ENCODE measurements at places on chromosomes 12 and 14.

- DNase-seq = no peak
These were observed 1330.1 kb upstream of the USP15 start for GRCh38 chr12:60930151-60930550.

DNA sequence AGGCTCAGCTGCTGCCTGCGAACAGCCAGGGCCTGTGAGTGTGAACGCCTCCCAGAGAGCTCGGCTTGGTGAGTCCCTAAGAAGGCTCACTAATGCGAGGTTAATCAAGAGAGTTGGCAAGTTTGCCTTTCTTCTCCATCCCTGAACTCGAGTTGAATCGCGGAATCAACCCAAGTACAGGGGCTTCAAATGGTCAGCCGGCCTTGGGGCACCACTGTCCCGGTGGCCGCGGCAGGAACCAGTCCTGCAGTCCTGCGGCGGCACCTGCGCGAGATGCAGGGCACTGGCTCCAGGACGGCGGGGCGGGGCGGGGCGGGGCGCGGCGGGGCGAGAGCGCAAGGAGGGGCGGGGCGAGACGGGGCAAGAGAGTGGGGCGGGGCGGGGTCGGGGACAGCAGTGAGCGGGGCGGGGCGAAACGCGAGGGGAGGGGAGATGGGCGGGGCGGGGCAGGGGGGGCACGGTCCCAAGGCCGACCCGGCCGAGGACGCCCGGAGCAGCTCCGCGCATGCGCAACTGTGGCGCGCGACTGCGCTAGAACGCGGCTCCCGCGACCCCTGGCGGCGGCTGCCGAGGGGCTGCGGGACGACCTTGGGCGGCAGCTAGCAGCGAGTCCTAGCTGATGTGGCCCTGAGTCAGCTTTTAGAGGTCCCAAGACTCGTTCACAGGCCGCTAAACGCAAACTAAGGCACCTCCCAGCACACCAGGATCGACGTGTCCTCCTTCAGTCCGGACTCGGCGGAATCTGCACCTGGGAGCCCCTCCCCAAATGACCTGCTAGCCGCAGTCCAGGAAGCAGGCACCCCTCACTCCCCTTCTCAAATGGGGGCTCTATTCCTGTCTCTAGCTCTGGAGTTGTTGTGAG, 58.0 kb downstream of the TTC7B start:
- peak; percentile 93 for DNase-seq

GRCh38 chr14:102537981-102538601, 28.5 kb upstream of the ANKRD9 start:
- DNase-seq = no peak

DNA sequence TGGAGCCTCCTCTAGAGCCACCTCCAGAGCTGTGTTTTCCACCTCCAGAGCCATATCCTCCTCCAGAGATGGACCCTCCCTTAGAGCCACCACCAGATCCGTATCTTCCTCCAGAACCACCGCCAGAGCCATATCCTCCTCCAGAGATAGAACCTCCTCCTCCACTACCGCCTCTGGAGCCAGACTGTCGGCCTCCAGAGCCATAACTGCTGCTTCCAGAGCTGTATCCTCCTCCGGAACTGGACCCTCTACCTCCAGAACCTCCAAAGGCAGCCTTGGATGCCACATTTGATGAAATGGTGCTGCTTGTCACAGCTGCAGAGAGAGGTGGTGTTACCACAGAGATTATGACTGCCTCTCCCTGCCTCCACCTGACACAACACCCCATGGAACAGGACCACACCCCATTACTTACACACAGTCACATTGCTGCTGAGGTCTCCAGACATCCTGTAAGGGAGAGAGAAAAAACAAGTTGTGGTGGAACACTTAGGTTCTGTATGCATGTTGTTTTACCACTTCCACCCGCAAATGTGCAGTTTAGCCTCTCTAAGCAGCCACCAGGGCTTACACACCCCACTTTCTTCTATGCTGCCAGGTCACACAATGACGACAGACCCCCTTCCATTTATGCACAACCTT, 6.8 kb downstream of the KRT2 start:
- DNase-seq = peak; percentile 8

- DNase-seq = no peak
These were observed 274.1 kb downstream of the PCNX1 start for GRCh38 chr14:71181215-71182003.

DNA sequence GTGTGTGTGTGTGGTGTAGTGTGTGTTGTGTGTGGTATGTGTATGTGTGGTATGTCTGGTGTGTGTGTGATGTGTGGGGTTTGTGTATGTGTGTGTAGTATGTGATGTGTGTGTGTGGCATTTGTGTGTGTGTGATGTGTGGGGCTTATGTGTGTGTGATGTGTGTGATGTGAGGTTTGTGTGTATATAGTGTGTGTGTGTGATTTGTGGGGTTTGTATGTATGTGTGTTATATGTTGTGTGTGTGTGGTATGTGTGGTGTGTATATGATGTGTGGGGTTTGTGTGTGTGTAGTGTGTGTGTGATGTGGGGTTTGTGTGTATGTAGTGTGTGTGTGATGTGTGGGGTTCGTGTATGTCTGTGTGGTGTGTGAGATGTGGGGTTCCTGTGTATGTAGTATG, 9.4 kb downstream of the GALNT16 start:
- DNase-seq = no peak

GRCh38 chr14:21043974-21044618, 1.9 kb downstream of the RNASE7 start:
- DNase-seq = no peak

- DNase-seq = no peak
These were observed 1.2 kb upstream of the TRIM9 start for GRCh38 chr14:51095854-51096823.

DNA sequence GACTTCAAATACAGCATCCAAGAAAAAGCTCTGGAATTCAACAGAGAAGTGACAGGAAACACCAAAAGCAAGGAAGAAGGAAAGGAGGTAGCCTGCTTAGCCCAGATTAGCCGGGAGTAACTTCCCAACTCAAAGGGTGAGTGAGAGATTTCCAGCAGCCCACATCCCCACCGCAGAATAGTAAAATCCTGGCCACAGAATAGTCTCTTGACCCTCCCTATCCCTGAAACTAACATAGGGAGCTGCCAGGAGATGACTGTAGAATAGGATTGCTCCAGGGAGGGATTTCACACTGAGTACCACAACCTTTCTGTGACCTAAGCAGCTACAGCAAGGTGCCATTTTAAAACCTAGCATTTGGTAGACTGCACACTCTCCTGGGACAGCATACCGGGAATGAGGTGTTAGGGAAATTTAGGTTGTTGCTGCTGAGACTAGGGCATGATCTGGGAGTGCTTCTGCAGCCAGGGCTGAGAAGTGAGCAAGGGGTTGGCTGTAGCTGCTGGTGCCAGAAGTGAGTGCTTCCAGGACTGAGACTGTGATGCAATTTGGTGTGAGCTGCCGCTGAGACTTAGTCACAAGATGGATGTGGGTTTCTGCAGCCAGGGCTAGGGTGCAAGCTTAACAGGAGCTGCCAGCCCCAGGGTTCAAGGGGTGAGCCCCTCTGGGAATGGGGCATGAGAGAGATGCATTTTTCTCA, 66.0 kb downstream of the TMTC3 start:
- no peak for DNase-seq

DNA sequence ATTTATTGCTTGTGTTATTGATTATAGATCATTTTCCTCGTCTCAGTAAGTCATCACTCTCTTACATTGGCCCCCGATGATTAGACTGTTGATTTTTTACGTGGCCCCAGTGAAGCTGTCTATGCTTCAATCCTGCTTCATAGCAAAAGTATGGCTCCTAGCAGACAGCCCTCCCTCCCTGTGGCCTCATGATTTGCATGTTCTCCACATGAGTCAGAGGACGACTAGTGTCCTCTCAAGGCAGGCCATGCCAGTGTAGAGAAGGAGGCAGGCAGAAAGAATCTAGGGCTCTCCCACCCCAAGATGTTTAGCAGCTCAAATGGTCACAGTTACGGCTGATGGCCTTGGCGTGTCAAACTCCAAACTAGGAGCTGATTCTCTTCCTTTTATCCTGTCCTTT, 59.6 kb downstream of the FIGNL2 start:
- DNase-seq = no peak

- no peak for DNase-seq
These were observed 7.5 kb downstream of the VTI1B start for GRCh38 chr14:67666750-67667449.

DNA sequence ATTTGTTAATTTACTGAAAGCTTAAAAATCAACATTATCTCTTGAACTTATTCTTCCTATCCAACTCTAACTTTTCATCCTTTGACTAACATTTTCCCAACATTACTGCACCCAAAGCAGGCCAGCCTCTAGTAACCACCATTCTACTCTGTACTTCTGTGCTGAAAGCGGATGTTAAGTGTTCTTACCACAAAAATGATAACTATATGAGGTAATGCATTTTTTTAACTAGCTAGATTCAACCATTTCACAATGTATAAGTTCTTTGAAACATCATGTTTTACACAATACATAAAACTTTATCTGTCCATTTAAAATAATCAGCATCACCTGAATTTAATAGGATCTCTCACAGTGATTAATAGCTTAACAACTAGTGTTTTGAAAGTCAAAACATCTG, 468.5 kb upstream of the MGAT4C start:
- DNase-seq = no peak

Measured in stimulated activated CD8-positive, alpha-beta memory T cell treated with anti-CD3 and anti-CD28 coated beads, Interleukin-2, amount 100 ng/mL, for 1 hour (primary cell).